ENCODE measurements at places on chromosomes 5 and 9. TPM values are rescaled to one million over a fixed set of nuclear protein-coding genes. Genes with fewer than 3 reads are reported as not detected.

GRCh38 chr9:128886211-128886891 lies 4.4 kb downstream of the LRRC8A start:
- ATAC-seq, result no peak

The OR1L4 gene
- 0.54 TPM for total RNA-seq

- ATAC-seq, result no peak
Observed at GRCh38 chr9:133258061-133259015, 16.7 kb downstream of the ABO start.

DNA sequence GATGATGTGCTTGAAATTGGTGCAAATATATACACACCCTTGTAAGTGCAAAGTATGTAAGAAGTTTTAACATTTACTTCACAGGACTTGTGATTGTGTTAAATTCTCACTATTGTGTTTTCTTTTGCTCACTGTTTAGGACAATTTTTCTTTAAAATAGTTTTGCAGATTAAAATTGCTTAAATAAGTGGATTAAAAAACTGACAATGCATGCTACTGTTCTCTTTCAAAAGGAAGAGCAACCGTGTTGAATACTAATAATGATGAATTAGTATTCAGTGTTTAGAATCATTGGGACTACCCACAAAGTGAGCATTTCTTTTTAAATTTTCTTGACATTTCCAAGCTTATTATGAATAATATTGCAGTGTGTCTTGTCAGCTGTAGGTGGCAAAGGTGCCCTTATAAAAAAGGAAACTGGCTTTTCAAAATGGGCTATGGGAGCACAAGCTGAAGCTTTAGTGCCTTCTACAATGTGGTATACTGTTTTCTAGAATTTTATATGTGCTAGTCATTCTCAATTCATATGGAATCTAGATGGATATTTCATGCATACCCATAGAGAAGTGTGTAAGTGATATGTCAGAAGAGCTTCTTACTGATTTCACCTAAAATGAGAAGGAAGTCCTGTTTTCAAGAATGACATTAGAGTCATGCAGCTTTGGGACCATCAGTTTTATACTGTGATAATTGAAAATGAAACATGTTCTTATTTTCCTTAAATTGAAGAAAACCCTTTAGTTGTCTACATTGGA lies 35.4 kb downstream of the SREK1 start:
- ATAC-seq, result no peak

DNA sequence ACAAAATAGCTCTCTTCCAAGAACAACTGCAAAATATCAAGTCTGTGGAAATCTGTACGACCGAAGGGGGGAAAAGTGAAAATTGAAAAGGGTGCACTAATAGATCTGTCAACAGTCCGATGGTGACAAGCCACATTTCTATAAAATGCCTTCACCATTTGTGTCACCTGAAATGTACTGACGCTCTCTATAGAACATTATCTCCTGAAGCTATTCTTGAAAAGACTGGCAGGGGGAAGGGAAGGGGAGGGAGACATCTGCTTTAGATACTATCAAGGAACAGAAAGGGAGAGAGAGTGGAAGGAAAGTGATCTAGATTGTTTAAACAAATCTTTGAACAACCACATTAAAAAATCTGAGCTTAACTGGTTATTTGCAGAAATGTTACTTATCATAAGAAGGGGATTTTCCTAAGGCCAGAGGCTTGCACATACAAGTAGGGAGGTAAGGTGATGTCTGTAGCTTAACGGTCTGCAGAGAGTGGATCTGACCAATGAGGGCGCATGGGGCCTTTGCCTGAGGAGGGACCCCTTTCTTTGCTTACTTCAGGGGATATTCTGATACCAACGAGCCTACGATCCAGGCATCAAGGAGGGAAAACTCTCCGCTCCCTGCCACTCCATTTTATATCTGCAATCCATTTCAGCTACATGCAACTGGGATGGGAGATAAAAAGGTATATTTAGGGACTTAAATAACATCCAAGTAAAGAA lies 92.1 kb downstream of the CRB2 start:
- ATAC-seq, result peak; percentile 38

The RAI14 gene
- 92.5 TPM for total RNA-seq

GRCh38 chr9:12643686-12644085 lies 49.5 kb upstream of the TYRP1 start:
- no peak for ATAC-seq

DNA sequence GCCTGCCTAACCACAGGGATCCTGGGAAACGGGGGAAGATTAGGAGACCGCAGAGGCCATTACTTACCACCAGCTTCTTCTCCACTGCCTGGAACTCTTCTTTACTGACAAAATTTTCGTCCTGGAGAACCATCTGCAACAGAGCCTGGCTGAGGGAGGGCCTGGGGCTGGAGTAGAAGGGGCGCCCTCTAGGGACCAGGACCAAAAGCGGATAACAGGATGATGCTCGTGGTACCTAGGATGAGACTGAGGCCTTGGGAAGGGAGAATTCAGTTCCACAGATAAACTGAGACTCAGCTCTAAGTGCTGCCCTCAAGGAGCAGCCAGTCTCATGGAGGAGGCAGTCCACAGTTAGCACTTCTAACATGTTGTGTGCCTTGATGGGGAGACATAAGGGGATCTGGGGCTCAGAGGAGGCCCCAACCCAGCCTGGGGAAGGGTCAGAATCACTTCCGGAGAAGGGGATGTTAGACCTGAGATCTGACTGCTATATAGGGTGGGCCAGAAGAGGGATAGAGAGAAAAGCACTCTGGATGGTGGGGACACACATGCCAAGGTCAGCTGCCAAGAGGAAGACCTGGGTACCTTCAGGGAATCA lies 1.2 kb downstream of the SPATA24 start:
- ATAC-seq, result no peak

GRCh38 chr9:69759021-69759420 lies 790 bp downstream of the PTAR1 start:
- no peak for ATAC-seq

The ANKRD34B gene
- total RNA-seq, result 0.16 TPM

- no peak for ATAC-seq
Observed at GRCh38 chr5:1129711-1130055, 17.8 kb upstream of the SLC12A7 start.

GRCh38 chr5:80676706-80677105 lies 21.9 kb upstream of the DHFR start:
- ATAC-seq, result no peak
